Stimulated activated CD8-positive, alpha-beta memory T cell treated with anti-CD3 and anti-CD28 coated beads, Interleukin-7, amount 100 ng/mL, for 1 hour (primary cell): ENCODE measurements at places on chromosomes 16 and 17.

- DNase-seq: no peak
These were observed 70.7 kb downstream of the TEX14 start for GRCh38 chr17:58621174-58621573.

DNA sequence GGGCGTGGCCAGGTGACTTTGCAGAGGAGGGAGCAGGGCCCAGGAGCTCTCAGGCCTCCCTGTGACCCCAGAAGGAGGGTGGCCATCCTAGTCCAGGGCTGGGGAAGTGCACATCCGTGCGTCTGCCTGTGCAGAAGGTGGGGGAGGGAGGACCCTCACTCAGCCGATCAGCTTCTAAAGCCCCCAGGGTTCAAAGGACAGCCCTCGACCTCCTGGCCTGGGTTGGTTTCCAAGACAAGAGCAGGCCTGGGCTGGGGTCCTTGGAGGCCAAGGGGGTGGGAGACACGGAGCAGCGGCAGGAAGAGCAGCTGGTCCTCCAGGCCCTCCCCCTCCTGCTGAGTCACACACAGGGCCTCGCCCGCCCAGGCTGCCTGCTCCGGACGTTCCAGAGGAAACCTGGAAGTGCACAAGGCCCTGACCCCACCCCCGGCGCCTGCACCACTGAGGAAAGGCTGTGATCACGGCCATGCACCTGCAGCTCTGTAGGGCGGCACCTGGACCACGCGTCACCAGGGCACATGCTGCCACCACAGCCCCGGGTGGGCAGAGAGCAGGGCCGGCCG, 67.1 kb upstream of the ZNF469 start:
- no peak for DNase-seq

GRCh38 chr17:51778842-51779241, 379.7 kb downstream of the CA10 start:
- no peak for DNase-seq

- DNase-seq: no peak
These were observed 60.1 kb downstream of the SRCIN1 start for GRCh38 chr17:38545531-38546225.

- no peak for DNase-seq
These were observed 80.8 kb upstream of the CCL1 start for GRCh38 chr17:34443619-34444469.

- no peak for DNase-seq
These were observed 31.0 kb upstream of the GPR139 start for GRCh38 chr16:20104563-20105183.

DNA sequence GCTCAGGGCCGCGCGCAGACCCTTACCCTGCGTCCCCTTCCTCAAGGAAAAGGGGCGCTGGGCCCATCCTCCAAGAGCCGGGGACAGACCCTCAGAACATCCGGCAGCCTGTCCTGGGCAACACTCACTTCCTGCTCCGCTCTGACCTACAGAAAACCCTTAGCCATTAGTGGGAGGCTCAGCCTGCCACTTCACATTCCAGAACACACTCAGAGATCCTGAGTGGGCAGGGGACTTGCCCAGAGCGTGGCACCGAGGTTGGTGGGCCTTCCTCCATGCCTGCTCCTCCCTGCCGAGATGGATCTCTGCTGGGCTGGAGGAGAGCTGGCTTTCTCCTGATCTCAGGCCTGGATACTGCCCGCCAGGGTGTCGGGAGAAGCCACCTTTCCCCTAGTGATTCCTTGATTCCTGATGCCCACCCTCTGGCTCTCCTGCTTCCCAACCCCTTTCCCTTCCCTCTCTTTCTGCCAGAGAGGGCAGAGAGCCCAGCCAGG, 1.5 kb downstream of the SCARF1 start:
- DNase-seq: no peak

- DNase-seq: no peak
These were observed 57.2 kb downstream of the SOCS1 start for GRCh38 chr16:11198828-11199227.

DNA sequence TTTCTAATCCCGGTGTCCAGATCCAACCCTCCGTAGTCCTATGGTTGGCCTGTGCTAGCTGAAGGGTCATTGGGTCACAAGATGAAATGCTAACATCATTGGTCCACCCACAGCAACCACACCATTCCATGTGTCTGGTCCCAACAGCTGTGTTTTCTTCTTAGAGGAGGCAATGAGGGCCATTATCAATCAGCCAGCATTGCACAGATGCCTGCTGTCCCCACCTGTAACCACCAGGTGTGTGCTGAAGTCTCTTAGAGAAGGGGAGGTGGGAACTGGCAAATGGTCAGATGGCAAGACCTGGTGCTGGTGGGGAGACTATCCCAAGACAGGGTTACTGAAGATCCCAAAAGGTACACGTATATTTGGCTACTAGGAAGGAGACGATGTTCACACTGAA, 37.4 kb downstream of the HIC1 start:
- DNase-seq: no peak

GRCh38 chr16:22317625-22318024, 20.4 kb downstream of the POLR3E start:
- DNase-seq: no peak

DNA sequence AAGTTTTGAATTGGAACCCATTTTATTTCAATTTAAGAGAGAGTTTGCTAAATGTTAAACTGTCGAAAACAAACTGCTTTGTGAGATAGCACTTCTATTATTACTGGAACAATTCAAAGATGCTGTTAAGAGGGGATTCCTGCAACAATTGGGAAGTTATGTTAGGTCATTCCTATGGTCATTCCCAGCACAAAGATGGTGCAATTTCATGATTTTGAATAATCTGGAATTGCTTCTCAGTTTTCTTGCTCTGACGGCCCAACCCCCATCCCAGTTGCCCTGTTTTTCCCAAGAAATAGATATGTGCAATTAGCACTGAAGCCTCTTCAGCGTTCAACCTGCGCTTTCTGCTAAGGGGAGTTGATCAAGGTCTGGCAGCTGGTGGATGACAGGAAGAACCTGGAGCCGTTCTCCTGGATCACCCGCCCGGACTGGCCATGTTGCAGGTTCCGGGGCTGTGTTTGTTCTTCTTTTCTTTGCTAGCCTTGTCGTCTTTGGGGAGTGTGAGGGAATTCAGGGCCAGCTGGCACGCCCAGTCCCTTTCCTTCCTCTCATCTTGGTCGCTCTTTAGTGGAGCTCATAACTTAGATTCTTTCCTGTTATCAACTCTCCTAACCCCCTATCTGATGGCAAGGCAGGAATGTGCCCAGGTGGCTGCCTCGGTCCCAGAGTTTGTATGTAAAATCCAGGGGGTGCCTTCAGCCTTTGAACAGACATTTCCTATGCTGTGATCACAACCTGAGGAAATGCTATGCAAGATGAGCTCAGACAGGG, 29.0 kb upstream of the IRF8 start:
- no peak for DNase-seq

DNA sequence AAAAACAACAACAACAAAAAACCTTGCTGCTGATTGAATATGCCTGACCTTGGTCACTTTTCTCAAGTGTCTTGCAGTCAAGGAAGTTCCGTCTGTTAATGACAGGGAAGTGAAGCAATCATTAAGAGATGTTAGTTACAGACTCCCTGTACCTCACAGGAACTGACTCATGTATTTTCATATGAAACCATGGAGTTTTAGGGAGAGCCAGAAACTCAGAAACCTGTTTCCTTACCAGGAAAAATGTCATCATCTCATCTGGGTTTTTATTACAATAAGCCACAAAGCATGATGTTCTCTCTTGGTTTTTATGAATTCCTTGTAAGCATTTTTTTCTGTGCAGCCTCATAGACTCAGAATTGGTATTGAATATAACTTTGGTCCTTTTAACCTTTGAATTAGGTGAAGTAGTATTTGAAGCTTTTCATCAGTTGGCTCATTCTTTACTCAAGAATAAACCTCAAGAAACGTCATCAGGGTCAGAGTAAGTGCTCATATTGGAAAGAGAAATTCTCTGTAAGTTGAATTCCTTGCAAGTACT, 10.3 kb downstream of the LYRM1 start:
- no peak for DNase-seq

DNA sequence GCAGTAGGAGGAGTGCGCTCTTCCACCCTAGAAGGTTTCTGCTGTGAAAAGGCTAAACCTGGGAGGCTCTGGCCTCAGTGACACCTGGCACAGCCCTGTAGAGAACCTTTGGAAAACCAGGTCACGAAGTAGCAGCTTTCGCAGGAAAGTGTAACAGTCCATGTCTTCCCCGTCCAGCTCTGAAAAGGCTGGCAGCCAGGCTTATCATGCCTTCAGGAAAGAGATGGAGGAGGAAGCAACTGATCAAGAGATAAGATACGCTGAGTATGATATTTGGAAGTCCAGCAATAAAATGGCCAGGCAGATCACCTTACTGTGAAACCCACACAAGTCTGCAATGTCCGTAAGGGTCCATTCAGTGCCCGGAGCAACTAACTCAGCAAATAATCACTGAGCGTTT, 22.3 kb downstream of the TUBD1 start:
- no peak for DNase-seq
